ENCODE measurements at places on chromosomes 3 and 15.

GRCh38 chr3:156151824-156152428, 31.5 kb downstream of the KCNAB1 start:
- DNase-seq: peak; percentile 47

DNA sequence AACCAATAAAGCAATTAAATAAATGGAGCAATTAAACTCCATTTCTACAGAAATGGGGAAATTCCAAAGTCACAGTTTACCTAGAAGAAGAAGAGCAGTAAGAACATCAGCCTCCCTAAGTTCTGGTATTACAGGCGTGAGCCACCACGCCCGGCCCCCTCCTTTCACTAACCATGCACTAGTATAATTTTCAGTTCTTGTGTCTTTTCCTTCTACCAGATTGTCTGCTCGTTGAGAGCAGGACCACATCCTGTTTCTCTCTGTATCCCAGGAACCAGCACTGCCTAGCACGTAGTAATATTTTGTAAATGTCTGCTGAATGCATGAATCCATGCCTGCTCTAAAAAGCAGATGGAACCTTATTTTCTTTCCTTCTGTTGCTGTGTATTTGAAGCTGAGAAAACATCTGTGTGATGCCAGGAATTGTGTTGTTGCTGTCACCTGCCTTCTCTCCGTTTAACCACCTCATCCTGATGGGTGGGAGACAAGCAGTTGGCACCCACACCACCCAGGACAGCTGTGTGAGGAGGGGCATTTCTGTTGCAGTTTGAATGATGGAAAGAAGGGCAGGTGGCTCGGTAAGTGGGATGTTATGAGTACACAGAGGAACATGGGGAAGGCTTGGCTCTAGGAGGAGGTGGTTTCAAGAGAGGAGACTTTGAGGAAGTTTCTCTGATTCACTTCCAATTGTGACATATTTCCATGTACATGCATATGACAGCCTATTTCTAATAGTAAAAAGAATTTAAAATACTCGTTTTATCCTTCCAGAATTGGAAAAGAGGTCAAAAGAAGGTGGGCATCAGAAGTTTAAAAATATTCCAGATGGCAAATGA, 30.1 kb downstream of the PXYLP1 start:
- no peak for DNase-seq

DNA sequence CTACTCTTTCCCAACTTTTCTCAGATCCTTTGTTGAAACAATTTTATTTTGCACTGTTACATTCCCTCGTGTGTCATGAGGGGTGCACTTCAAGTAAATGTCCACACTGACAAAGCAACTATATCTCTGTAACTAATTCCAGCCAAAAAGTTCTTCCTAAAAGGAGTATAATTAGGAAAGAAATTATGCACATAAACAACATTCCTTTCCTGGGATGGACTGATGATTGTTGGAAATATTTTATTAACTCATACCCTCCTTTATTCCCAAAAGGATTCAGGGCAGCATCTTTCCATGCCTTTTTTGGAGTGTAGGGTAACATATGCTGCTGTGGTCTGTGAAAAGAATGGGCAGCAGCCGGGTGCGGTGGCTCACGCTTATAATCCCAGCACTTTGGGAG, 426.1 kb upstream of the THBS1 start:
- no peak for DNase-seq

- DNase-seq: no peak
Observed at GRCh38 chr3:95212117-95212516, 1149.3 kb downstream of the NSUN3 start.
